Fibroblast of skin of right biceps (primary cell): ENCODE measurements at places on chromosomes 6 and 20.

- DNase-seq: peak; percentile 40
Measured at GRCh38 chr6:77015350-77015749, 447.9 kb downstream of the HTR1B start.

DNA sequence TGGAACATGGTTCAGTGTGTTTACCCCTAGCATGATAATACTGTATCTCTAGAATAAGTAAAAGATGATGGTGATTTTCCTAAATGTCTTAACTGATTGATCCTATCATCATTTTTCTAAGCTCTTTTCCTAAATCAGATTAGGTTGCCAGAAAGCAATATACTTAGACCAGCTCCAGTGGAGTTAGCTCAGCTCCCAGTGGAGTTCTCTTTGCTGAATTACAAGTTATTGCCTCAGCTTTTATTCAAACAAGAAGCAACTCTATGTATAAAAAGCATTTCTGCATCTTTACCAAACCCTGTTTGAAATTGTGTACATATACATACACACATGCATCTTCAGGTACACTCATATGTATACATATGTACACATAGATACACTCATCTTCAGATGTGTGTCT lies 44.9 kb downstream of the SNX9 start:
- peak; percentile 32 for DNase-seq

GRCh38 chr6:133804265-133804664 lies 84.6 kb upstream of the TCF21 start:
- DNase-seq: peak; percentile 64

DNA sequence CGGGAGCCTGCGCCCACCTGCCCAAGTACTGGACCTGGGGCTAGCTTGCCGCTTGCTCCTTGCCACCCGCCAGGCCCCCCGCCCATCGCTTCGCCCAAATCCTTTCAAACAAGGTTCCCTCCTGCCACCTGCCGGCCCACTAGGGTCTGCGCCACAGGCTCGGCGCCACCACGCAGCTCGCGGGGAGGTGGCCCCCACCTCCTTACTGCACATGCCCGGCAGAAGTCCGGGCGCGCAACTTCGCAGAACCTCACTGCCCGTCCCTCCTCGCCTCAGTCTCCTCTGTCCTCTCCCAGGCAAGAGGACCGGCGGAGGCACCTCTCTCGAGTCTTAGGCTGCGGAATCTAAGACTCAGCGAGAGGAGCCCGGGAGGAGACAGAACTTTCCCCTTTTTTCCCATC lies 11.2 kb downstream of the GNAS-AS1 start:
- peak; percentile 25 for DNase-seq

DNA sequence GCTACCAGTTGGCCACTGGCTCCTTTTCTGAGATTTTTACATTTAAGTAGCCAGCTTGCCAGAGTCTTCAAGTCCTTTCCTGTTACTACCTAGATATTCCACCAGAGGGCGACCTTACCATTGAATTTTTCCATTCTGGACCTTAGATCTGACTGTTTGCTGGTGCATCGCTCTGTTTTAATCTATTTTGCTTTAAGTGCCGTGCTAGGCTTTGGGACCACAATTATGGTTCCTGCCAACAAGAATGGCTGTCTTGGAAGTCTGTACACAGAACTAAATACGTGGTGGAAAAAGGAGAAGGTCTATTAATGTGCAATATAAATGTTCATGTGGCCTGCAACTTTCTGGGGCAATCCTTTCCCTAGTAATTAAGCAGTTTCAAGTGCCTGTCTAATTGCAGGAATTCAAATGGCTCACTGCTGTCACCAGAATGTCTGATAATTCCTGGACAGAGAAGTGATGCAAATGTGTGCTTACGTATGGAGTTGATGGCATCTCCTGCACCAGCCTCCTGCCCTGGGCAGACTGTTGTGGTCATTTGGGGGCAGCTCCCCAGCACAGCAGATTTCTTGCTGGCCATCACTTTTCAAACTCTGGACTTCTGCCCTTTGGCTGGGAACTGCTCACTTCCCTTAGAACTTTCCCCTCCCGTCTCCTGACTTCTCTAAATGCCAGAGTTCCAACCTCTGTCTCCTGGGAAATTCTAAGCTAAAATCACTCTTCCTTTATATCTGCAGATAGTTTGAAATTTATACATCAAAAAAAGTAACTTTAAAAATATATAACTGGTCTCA lies 5.6 kb upstream of the HLA-DOA start:
- DNase-seq: peak; percentile 74

DNA sequence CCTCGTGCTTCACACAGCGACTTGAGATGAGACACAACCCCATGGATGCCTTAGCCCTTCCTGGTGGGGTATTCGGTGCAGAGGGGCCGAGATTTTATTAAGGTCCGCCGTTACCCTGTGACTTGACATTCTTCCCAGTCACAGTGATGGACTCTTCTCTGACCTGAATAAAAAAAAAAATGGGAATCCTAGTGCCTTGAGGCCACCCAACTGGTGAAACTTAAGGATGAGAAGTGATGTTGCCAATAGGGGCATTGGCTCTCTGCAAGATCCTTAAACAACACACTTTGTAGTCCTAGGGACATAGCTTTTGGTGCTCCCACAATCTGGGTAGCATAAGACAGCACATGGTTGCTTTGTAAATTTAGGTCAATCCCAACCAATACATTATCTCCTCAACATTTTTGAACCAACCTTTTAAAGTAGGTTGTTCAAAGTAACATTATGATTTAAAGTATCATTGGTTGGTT lies 814 bp upstream of the ADNP start:
- no peak for DNase-seq

DNA sequence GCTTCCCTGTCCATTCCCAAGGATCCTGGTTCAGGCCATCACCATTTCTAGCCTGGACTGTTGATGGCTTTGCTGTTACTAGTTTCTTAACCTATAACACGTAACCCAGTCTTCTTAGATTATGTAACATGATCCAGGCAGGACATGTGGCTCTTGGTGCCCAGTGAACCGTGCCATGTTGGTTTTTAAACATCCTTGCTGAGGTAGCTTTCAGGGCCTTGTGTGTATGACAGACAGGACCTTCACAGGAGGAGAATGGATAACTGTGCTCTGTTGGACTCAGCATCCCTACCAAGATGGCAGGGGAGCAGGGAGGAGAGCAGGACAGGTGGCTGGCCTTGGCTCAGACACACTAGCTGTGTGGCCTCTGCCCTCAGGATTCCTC lies 46.8 kb downstream of the PANK2 start:
- DNase-seq: no peak

DNA sequence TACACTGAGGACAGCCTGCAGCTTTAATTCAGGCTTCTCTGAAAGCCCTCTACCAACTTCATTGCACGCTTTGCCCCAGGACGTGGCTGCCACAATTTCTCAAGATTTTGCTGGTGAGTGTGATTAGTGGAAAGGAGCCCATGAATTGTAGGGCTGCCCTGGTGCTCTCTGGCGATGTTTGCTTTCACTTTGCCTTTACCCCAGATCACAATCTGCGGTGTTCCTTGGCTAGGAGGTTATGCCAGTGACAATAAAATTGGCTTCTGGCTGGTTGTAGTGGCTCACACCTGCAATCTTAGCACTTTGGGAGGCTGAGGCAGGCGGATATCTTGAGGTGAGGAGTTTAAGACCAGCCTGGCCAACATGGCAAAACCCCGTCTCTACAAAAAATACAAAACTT lies 139.3 kb downstream of the FOXC1 start:
- no peak for DNase-seq

- DNase-seq: peak; percentile 52
Measured at GRCh38 chr6:72560721-72561593, 60.9 kb upstream of the KCNQ5 start.

DNA sequence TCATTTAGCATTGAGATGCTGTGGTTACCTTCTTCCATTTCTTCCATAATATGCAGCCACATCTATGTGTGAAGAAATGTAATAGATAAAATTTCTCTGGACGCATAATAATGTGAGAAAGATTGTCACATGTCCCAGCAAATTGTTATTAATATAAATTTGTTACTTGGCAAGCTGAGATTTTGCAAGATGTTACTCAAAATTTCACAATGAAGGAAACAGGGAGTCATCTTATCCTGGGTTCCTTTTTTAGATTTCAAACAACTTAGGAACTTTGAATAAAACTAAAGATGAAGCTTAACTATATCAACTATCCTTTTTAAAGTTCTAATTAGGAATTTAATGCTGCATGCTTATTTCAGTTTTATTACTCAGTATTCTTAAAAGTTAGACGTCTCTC lies 3.6 kb downstream of the ESR1 start:
- DNase-seq: no peak

- DNase-seq: peak; percentile 56
Measured at GRCh38 chr6:99119109-99120031, 171.6 kb upstream of the FBXL4 start.

DNA sequence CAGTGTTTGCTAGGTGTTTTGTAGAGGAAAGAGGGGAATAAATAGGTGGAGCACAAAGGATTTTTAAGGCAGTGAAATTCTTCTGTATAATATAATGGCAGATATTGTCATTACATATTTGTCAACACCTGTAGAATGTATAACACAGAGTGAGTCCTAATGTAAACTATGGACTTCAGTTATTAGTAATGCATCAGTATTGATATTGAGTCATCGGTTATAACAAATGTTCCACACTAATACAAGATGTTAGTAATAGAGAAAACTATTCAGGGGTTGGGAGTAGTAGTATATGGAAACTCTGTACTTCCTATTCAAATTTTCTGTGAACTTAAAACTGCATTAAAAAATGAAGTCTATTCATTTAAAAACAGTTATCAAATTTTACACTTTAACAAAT lies 299.2 kb downstream of the UBE3D start:
- peak; percentile 3 for DNase-seq

DNA sequence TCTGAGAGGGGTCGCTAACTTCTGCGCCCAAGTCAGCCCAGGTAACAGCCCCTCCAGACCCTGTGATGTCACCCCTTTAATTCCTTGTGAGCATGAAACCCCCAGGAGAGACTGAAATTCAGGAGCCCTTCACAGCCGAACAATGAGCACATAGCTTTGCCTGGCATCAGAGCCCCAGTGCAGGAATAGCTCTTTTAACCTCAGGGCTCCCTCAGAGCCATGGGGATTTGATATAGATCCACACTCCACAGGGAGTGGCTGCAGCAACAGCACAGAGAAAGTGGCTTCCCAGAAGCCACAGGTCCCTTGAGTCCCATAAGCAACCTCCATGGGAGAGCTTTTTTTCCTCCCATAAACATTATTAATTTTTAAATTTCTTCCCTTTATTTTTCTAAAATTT lies 150.0 kb upstream of the MARCKS start:
- no peak for DNase-seq

GRCh38 chr20:20699917-20700316 lies 12.5 kb downstream of the RALGAPA2 start:
- no peak for DNase-seq

GRCh38 chr6:150048099-150048498 lies 20.8 kb downstream of the ULBP3 start:
- no peak for DNase-seq

DNA sequence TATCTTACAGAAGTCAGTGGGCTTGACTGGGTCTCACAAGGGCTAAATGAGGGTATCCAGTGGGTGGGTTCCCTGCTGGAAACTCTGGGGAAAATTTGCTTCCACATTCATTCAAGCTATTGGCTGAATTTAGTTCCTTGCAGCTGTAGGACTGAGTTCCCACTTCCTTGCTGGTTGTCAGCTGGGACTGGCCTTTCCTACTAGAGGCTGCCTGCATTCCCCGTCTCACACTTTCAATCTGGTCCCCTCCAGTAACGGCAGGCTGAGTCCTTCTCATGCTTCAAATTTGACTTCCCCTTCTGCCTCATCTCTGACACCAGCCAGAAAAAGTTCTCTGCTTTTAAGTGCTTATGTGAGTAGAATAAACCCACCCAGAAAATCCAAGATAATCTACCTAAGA lies 4.4 kb downstream of the CSNK2A1 start:
- no peak for DNase-seq

- DNase-seq: no peak
Measured at GRCh38 chr6:169251371-169251802, 2.3 kb downstream of the THBS2 start.

DNA sequence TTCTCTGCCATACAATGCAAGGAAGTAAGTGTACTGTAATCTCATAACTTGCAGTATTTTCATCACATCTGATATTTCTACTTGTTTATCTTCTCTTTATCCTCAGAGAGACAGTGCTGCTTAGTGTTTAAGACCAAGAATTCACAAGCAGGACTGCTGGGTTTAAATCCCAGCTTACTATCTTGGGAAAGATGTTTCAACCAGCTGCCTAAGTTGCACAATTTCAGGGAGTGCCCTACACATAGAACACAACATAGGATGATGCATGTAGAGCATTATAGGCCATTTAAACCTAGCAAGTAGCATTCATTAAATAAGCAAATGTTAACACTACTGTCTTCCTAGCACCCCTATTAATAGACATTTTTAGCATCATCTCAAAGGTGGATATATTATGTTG lies 205.2 kb upstream of the CEP162 start:
- DNase-seq: peak; percentile 5

- no peak for DNase-seq
Measured at GRCh38 chr6:129592516-129593232, 117.3 kb downstream of the ARHGAP18 start.

- DNase-seq: peak; percentile 89
Measured at GRCh38 chr20:56373942-56374341, 15.2 kb downstream of the FAM210B start.

- peak; percentile 92 for DNase-seq
Measured at GRCh38 chr20:11387189-11387754, 530.4 kb upstream of the BTBD3 start.

GRCh38 chr6:15924893-15925292 lies 204.0 kb upstream of the MYLIP start:
- DNase-seq: no peak

GRCh38 chr20:29744071-29744470 lies 1513.4 kb upstream of the DEFB115 start:
- DNase-seq: no peak

GRCh38 chr6:24004659-24005058 lies 121.4 kb upstream of the NRSN1 start:
- peak; percentile 5 for DNase-seq

DNA sequence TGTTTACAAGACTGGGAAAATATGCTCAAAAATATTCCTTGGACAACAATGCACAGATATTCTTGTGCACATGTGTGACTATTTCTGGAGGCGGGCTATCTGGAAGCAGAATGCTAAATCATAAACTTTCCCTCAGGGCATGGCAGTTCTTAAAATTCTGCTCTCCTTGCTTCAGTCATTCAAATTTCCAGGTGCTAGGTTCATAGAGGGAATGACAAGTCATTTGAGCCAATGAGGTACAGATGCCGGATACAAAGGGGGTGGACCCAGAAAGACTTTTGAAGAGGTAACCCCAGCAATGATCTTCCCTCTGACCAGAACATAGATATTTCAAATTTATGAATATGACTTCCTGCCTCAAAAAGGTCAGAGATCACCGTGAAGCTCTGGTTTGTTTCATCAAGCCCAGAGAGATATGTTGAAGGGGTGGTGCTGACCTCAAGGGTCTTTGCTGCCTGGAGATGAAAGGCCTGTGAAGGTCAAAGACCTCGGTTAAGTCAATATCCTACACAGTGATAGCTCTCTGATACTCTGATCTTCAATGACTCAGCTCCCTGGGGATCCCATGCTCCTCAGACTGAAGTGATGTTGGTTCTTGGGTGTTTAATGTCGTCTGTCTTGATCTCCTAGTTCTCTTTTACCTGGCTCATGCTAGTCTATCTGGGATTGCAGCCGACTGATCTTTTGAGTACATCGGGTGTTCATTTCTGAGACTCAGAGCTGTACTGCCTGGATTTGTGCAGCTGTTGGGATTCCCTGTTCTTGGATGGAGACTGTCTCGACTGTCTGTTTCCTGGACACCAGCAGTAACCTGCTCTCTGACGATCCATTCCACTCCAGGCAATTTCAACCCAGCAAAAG lies 47.5 kb upstream of the TSHZ2 start:
- DNase-seq: peak; percentile 46

- peak; percentile 7 for DNase-seq
Measured at GRCh38 chr6:133214267-133214666, 26.9 kb upstream of the EYA4 start.
